Thyroid gland (tissue), 4 donors: ENCODE measurements at places on chromosomes 12 and 14. TPM values are rescaled to one million over a fixed set of nuclear protein-coding genes. Genes with fewer than 3 reads are reported as not detected.
A peak's percentile ranks its signal among the peaks of the same experiment; 100 is the strongest.

GRCh38 chr14:48936362-48936761 lies 649.8 kb downstream of the RPS29 start:
- no peak for DNase-seq

DNA sequence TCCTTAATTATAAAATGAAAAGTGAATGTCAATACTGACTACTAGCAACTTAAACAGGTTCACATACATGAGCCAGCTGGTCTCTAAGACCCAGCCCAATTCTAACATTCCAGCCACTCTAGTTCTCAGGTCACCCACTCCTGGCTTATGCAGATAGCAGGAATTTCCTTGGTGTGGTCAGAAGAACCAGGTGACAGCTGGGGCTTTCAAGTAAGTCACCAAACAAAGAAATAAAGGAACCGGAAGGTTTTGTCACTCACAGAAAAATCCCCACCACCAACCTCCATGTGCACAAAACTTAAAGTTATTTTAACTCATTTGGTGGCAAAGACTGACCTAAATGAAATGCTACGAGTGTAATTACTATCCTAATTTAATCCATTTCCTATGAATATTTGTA lies 129.6 kb upstream of the CDKN3 start:
- peak; percentile 33 for DNase-seq

GRCh38 chr12:59858508-59859170 lies 262.8 kb downstream of the SLC16A7 start:
- no peak for DNase-seq

DNA sequence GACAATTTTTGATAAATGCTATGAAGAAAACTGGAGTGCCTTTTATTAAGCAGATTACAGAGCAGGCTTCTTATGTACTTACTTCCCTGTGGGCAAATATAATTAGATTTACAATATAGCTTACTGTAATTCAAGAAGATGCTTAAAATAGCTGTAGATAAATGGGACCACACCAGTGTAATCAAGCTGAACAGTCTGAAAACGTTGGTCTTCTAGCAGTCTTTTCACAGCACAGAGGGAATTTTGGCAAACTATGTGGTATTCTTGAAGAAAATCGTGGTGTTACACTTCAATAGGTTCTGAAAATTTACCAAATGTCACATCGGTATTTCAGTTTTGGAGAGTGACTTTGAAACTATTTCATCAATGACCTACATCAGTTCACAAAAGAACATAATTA lies 47.7 kb downstream of the SLC16A7 start:
- no peak for DNase-seq

DNA sequence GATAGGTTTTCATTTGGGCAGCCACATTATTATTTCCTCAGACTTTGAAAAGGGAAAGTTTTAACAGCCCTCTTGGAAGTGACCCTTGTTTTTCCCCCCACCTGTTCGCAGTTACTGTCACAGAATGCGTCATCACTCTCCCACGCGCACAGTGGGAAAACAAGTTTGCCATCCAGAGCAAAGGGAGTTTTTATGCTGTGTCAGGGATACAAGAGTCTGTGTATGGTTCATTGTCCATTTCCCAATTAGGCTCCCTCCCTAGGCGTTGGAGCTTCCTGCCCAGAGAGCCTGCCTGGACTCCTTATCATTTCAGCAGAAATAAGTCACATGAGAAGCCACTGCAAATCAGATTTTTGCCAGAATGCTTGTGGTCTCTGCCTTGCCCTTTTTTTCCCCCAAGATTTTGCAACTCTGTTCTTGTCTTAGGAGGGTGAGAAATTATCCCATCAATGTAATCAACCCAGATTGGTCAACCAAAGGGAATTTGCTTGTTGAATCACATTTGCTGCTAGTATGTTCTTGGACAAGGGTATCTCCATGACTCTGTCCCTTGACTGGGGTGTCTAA lies 104.1 kb downstream of the IGF1 start:
- no peak for DNase-seq

GRCh38 chr12:129994634-129995033 lies 90.8 kb upstream of the TMEM132D start:
- DNase-seq = no peak

GRCh38 chr12:13223941-13224340 lies 27.4 kb downstream of the EMP1 start:
- no peak for DNase-seq

GRCh38 chr12:126361804-126362203 lies 1296.6 kb downstream of the AACS start:
- no peak for DNase-seq

DNA sequence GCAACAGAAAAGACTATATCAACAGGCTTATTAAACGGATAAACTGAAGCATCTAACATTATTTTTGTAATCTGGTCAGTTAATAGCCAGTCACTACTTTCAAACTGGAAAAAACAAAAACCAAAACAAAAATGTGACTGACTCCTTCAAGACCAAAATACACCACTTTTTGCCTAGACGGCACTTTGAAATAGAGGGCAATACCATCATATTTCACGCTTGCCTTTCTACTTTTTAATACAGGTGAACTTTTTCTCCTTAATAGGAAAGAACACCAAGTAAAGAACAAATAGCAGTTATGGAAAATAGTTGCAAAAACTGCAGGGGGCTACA lies 550 bp upstream of the NUP107 start:
- no peak for DNase-seq

- DNase-seq = peak; percentile 21
Measured at GRCh38 chr12:130526813-130527212, 189.1 kb downstream of the PIWIL1 start.

DNA sequence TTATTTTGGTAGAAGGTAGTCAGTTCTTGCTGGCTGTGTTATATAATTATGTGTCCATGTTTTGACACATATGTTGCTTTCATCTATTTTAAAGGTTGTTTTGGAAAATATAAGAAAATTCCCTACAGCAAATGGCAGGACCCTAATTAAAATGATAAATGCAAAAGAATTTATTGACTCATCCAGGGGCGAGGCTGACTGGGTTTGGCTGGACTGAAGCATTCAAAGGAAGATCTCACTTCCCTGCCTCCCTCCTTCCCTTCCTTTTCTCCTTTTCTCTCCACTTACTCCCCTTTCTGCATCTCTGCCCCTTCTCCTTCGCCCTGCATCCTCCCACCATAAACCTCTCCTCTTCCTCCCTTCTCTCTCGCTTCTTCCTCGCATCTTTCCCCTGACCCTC lies 129.6 kb downstream of the SNAPC1 start:
- DNase-seq = no peak

DNA sequence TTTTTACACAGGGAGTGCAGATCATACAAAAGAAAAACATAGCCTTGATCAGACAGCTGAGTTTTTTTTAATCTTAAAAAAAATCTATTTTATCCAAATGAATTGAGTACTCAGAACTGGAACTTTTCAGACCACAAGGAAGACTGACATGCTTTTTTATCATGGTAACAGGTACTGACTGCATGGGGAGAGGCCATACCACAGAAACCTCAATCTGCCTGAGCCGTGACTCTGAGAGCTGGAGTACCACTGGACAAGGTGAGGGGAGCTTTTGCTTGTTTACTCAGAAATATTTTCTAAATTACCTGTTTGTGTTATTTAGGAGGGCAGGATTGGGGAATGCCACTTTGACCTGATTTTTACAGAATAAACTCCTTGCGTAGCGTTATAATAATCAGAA lies 143.9 kb downstream of the ALX1 start:
- DNase-seq = no peak

- no peak for DNase-seq
Measured at GRCh38 chr12:15205341-15206010, 15.7 kb downstream of the RERG start.

DNA sequence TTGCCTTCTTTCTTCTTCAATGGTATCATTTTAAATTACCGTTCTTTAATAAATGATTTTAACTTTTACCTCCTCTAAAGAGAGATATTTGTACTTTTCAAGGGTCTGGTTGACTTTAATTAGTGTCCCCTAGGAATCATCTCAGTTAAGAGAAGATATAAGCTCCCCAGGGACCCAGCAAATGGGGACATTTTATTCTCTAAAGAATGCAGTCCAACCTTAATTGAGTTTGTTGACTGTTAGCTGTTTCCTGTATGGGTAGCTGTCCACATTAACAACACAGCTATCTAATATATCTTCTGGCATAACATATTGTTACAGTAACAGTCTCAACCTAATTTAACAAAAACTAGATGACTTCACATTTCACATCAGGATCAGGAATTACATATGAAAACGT lies 241.6 kb upstream of the NPAS3 start:
- DNase-seq = no peak

GRCh38 chr14:33847066-33847465 lies 103.8 kb downstream of the EGLN3 start:
- DNase-seq = no peak

- DNase-seq = no peak
Measured at GRCh38 chr12:79592865-79593264, 97.9 kb downstream of the PAWR start.

DNA sequence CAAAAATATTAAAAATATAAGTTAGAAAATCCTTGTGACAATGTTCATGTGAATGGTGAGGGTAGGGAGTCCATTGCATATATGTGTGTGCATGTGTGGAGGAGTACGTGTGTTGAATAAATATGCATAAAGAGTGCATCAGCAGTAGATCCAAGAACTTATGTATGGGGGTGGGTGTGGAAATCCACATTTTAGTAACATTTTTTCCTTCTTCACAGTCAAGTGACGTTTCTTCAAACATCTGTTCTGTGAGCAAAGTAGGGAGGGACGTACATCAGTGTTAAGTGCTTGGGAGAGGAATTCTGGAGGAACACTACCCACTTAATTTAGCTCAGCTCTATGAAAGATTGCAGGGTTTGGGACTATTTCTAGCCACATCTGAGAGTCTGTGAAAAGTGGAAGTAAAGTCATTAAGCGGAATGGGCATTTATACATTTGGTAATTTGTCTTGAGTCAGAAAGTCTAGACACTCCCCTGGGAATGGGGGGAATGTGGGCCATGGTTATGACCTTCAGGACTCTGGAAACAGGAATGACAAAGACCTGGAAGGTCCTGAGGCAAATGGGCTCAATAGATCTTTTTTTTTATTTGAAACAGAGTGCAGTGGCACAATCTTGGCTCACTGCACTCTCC lies 156.4 kb upstream of the PLXNC1 start:
- no peak for DNase-seq

GRCh38 chr12:51242876-51243275 lies 4.2 kb downstream of the DAZAP2 start:
- DNase-seq = no peak

GRCh38 chr14:99141236-99141635 lies 130.8 kb downstream of the BCL11B start:
- DNase-seq = no peak

The TBC1D30 gene
- 7.0 TPM for total RNA-seq

The CDCA4 gene
- 8.1 TPM for total RNA-seq

The NPFF gene
- total RNA-seq = not detected

The OR4N5 gene
- total RNA-seq = not detected

The CCND2 gene
- 81.4 TPM for total RNA-seq

The SCNN1A gene
- total RNA-seq = 229 TPM

The LRFN5 gene
- 4.6 TPM for total RNA-seq
